NAMALWA (cell line): ENCODE measurements at places on chromosomes 16 and 17.
A peak's percentile ranks its signal among the peaks of the same experiment; 100 is the strongest.

DNA sequence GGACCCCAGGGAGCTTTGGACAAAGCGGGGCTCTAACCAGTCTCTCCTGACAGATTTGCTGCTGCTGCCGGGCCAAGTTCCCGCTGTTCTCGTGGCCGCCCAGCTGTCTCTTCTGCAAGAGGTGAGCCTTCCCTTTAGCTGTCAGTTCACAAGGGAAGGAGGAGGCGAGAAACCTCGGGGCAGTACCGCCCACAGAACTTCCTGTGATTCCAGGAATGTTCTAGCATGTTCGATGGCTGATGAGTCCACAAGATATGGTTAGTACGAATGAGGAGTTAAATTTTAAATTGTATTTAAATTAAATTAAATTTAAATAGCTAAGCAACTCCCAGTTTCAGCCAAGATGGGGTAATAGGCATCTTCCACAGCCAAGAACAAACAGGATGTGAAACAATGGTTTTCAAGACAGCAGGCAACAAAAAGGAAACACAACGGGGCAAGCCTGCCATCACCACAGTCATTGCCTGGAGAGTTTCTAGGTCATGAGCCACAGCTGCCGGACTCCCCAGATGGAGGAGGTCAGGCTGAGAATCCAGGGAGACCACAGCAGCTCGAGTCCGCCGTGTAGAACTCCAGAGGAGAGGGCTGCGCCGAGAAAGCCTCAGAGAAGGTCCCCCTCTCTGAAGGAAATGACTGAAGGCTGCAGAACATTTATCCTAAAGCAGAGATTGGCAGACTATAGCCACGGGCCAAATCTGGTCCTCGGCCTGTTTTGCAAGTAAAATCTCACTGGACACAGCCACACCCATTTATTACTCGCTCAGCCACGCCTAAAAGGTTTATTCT lies 9.5 kb upstream of the TCF25 start:
- peak; percentile 46 for DNase-seq

DNA sequence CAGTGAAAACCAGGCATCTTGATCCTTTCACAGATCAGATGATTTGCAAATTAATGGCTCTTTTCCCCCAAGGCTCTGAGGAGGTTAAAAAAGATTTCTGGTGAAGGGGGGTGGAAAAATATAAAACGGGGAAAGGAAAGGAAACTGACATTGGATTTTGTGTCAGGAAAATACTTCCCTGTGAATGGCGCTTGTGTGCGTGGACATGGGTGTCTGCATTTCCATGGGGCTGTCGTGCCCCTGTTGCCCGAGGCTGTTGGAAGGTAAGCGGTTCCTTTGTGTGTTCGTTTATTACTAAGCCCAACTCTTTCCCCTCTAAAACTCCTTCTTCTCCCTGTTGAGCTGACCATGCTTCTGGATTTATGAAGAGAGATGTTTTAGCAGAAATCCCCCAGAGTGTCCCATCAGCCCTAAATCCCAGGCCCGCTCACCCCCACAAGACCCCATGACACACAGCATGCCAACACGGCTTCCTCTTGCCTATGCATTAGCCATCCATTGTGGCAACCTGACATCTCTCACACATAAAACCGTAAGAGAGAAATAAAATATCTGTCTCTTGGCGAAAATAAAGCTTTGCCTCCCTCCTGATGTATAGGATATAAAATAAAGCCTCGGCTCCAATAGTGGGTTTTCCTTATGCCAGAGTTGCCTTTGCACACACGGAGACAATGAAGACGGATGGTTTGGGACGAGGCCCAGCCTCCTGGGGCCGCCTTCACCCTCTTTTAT lies 7.3 kb upstream of the LHX1 start:
- DNase-seq: no peak

GRCh38 chr17:50684612-50685333 lies 22.9 kb downstream of the ANKRD40 start:
- no peak for DNase-seq

GRCh38 chr17:27526604-27527002 lies 70.4 kb downstream of the KSR1 start:
- DNase-seq: peak; percentile 16

- no peak for DNase-seq
These were observed 18.8 kb upstream of the IRF8 start for GRCh38 chr16:85879975-85880831.

GRCh38 chr17:67563692-67564228 lies 154.0 kb upstream of the NOL11 start:
- DNase-seq: no peak

DNA sequence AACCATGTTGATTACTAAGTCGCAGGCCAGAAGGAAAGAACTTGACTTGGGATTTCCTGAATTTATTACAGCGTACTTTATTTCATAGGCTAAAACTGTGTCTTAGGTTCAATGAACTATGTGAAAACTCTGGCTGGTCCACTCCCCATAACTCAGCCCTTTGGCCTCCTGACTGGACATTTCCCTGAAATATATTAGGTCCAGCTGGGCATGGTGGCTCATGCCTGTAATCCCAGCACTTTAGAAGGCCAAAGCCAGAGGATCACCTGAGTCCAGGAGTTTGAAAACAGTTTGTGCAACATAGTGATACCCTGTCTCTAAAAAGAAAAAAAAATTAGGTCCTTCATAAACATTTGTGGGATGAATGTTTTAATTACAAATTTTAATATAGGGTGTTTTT lies 97.0 kb downstream of the CYLD start:
- no peak for DNase-seq

DNA sequence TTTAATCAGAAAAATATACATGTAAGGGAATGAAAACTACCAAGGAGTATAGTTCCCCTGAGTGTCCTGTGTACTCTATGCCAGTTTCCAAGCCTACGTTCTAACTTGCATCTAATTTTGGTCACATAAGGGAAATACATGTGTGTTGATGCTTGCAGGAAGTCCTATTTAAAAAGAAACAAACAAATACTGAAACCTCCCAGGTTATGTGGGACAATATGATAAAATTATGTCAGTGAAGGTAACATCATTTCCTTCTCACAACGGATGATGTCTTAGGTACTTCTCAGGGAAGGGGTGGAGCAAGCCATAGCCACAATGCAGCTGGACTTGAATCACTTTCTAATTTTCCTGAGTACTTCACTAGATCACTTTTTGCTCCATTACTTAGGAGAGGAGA lies 115.9 kb downstream of the ZFHX3 start:
- DNase-seq: no peak

DNA sequence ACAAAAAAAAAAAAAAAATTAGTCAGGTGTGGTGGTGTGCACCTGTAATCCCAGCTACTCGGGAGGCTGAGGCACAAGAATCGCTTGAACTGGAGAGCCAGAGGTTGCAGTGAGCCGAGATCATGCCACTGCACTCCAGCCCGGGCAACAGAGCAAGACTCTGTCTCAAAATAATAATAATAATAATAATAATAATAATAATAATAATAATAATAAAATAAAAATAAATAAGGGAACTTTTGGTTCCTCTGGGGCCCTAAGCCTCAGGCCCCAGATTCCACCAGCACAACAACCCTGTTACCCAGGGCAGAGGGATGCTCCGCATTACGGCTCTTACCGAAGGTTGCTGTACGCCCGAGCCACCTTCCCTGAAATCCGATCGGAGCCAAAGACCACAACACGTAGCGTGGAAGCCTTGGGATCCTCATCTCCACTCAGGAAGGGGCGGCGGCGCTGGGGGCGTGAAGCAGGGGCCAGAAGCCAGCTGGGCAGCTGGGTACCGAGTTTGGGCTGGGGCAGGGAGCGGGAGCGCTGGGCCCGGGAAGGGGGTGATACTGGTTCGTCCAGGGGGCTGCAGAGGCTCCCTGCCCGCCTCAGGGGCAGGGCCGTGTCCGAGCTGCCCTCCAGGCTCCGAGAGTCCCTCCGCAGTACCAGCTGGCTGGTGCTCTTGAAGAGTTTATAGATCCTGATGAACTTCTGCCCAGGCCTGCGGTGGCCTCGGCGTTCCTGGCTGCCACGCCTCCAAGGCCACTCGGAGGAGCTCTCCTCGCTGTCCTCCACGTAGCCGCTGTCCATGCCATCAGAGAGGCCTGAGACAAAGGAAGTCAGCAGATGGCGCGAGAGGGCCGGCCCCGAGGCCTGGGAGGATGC lies 20.6 kb upstream of the PIK3R6 start:
- no peak for DNase-seq

GRCh38 chr17:10063730-10064241 lies 134.6 kb downstream of the GAS7 start:
- no peak for DNase-seq

- peak; percentile 90 for DNase-seq
These were observed at the start of gene CYBA for GRCh38 chr16:88650749-88651275. Gene CYBA (minus strand): TSS chr16:88651053. CDS start chr16:88651013, 40 bp downstream.

- DNase-seq: no peak
These were observed 132.8 kb downstream of the RBFOX3 start for GRCh38 chr17:79478051-79478461.

DNA sequence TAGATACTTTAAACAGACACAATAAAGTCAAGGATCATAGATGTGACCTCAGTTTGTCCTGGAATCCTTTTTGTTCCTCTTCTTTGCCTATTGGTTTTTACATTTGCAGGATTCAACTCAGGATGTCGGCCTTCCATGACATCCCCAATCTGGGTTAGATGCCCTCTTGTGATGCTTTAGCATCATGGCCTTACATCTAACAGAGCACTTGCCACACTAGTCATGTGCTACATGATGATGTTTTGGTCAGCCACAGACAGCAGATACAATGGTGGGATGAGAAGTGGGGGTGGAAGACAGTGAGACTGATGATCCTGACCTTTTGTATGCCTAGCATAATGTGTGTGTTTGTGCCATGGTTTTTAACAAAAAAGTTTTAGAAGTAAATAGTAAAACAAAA lies 1.8 kb upstream of the SYNRG start:
- DNase-seq: peak; percentile 9

DNA sequence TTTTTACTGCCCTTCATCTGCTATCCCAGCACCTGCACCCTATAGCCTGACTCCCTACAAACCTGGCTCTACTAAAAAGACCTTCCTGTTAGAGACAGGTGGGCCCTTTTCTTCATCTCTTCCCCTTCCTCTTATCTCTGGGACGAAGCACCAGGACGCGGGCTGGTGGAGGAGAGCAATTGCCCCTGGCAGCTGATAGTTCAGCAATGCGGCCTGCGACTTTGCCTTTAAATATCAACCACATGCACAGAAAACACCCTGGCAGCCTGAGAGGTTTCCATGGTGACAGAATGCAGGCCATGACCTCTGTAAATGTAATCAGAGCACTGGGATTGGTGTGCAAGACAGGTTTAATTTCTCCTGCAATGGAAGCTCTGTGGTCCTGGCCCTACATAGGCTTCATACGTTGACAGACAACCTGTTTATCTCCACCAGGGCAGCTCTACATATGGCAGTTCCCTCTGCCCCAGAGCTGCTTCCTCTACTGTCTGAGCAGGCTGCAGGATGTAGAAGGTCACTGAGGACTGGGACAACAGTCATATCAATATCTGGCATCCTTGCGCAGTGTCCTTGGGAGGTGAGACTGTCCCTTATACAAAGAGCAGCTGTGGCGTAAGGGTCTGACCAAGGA lies 10.0 kb upstream of the SKAP1 start:
- DNase-seq: peak; percentile 38

DNA sequence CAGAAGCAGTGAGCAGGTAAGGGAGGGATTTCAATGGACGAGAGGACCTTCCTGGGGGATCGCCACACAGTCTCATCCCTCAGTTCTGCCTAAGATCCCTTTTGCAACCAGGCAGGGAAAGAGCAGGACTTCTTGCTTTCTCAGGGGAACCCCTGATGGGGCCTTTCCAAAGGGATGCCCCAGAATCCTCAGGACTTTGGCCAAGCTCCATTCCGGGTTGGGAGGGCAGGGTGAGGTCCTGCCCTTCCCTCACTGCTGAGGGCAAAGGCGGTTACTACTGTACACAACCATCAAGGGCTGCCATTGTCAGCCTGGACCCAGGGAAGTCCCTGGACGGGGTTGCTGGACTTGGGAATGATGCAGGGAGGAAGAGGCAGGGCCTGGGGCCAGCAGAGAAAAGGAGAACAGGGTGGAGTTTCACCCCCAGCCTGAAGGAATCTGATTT lies 9.7 kb downstream of the PRR29 start:
- DNase-seq: no peak

GRCh38 chr17:80444644-80444979 lies 29.6 kb downstream of the ENDOV start:
- no peak for DNase-seq

DNA sequence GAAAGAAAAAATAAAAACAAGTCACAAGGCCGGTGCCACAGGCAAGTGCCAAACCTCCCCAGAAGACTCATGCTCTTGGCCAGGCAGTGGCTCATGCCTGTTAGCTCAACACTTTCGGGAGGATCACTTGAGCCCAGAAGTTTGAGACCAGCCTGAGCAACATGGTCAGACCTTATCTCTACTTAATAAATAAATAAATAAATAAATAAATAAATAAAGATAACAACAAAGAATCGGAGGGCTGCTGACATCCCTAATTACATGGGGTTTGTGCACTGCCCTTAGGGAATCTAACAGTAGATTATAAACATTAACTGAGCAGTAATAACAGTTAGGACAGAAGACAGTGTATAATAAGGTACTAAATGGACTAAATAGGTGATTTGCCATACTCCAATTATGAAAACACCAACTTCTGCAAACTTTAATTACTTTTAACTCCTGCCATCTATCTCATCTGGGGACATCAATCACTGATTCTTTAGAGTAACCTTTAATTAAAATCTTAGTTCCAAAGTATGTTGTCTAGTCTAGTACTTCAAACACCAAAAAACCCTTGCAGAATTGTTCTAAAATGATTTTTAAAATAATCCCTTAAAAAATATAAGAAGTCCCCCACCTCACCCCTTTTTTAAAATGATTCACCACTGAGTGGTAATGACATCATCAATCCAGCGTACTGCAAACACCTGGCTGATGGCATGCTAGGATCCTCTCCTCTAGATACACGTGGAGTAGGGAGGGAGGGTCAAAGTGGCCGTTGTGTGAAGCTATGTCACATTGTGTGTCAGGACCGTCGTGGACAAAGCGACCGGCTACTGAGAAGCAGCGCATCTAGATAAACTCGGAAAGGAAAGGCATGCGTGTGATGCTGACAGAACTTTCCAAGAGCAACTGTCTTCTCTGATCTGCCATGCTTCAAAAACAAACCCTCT lies 28.5 kb downstream of the CYTH1 start:
- no peak for DNase-seq

DNA sequence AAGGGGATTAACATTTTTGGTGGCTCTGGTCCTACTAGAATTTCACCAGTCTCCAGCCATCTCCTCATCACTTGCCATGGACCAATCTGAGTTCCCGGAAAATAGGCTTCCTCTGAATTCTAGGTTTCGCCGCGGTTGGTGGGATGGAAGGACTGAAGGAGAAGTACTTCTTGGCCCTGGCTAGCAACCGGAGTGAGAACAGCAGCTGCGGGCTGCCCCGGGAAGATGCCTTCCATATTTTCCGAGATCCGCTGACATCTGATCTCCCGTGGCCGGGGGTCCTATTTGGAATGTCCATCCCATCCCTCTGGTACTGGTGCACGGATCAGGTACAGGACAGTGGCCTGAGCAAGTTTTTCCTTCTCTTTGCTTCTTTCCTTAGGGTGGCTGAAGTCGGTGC lies 45.0 kb downstream of the SLC5A11 start:
- DNase-seq: no peak

- no peak for DNase-seq
These were observed 7.7 kb downstream of the RNPS1 start for GRCh38 chr16:2260250-2260649.

GRCh38 chr16:57084996-57085395 lies 7.4 kb upstream of the CPNE2 start:
- DNase-seq: peak; percentile 55
